ENCODE measurements at places on chromosomes 2 and 18. TPM values are rescaled to one million over a fixed set of nuclear protein-coding genes. Genes with fewer than 3 reads are reported as not detected.

Gene TRIM43B
- total RNA-seq: not detected

Gene TUBA3E
- not detected for total RNA-seq

Gene KCNK3
- 6.9 TPM for total RNA-seq

Gene IL36B
- total RNA-seq: not detected

Gene CPLX4
- not detected for total RNA-seq

Gene ANKAR
- total RNA-seq: 15.8 TPM

Gene DHRS9
- 0.95 TPM for total RNA-seq

Measured in thoracic aorta (tissue), 2 donors.